Gastroesophageal sphincter (tissue), 4 donors: ENCODE measurements at places on chromosomes 3 and 15.

DNA sequence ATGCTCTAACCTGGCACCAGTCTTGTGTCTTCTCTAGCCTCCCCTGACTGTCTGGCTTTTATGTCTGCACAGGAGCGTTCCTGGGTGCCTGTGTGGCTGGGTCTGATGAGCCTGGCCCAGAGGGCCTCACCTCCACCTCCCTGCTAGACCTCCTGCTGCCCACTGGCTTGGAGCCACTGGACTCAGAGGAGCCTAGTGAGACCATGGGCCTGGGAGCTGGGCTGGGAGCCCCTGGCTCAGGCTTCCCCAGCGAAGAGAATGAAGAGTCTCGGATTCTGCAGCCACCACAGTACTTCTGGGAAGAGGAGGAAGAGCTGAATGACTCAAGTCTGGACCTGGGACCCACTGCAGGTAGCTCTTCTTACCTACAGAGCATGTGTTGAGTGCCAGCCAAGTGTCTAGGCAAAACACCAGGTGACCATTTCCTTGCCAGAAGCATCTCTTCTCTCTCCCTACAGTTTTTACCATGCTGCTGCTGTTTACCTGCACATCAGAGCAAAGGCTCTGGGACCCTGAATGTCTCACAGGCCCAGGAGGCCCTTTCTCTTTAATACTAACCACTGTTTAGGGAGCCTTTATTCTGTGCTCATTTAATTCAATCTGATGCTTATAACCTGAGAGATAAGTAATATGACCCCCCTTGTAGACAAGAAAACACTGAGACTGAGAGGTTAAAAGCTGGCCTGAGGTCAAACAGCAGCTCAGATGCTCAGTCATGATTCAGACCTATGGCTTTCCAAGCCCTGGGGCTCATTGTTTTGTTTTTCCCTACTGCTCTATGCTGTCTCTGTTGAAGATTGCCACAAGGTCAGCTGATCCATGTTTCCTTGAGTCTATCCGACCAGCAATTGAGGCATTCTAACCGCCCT is 10.4 kb downstream of the PODXL2 start:
- ATAC-seq: no peak

DNA sequence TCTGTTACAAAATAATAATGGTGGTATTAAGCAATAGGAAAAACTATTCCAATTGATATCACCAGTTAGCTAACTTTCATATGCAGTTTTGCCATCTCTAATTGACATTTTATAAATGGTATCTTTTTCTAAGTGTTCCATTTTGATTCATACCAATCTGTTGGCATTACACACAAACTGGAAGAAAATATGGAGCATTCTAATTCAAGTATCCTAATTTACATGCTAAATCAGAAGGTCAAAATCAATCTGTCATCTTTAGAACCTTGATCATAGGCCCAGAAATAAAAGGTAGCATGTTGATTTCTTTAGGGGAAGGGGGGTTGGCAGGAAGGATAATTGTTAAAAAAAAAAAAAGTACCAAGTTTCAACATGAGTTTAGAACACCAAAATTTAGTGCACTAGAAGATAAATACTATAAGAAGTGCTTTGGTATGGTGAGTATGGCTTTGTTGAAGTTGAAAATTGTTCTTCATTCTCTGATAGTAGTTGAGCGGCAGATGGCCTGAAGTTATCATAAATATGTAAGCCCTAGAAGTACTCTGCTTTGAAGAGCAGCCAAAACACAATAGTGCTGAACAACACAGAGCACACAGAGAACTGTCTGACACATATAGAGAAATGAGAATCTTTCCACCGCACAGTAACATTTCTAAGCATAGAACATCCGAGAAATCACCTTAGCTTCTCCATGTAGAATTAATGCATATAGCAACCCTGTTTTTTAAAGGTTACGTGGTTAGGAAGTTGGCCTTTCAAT is 130.1 kb downstream of the TAFA4 start:
- ATAC-seq: no peak

DNA sequence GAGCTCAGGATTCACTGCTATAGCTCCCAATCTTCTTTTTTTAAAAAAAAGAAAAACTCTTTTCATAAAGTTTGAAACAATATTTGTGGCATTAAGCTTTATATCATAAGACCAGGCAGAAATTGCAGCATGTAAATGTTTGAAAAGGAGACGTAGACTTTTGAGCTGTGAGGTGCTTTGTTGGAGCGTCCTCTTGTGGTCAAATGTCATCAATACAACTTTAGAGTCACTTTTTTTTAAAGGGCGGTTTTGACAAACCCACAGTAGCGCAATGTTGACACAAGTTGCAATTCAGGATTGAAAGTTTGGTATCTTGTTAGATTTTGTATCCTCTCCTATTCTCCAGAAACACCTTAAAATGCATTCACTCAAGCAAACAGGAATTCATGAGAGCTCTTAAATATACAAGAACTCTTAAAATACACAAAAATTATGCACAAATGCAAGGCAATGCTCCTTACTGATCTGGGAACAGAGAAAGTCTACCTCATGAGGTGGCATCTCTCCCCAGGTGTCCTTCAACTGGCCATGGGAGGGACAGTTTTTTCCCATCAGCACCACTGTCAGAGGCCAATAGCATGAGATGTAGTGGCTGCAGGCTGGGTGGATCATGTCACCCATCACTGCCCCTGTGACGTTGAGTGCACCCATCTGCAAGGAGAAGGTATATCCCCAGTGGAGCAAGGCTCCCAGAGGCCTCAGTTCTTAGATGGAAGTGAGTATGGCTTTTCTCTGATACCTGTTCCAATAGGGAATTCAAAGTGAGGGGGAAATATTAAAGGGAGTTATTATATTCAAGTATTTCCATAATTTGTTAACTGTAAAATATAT is 70.7 kb downstream of the ANXA2 start:
- ATAC-seq: no peak

DNA sequence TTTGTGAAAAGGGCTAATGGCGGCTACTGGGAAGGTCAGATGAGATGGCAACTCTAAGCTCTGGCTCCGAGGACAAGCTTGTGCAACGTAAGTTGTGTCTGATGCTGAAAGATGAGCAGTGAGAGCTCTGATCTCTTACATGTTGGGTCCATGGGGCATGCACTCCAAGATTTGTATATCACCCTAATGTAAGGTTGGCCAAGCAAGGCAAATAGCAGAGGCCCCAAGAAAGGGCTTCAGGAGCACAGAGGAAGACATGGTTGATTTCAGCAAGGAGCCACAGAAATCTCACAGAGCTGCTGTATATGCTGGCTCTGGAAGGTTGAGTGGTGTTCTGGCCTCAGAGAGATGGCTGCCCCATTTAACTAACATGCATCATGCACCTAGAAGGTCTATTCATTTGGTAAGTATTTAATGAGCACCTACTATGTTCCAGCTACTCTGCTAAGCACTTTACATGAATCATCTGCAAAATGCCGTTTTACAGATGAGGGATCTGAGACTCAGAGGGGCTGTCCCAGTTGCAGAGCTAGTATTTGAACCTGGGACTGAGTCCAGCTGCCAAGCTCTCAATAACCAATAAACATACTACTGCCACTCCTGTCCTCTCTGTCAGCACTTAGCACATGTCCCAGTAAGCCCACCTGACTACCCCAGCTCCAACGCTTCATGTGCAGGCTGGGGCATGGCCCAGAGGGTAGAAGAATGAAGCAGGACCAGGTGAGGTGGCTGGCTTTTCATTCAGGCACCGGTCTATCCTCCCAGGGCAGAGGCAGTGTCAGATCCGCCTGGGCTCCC is 27.8 kb upstream of the ATP2B2 start:
- ATAC-seq: no peak
